ENCODE measurements at places on chromosomes 7 and 10.

- no peak overlapping the region for H3K4me3 ChIP-seq
- H3K27me3 ChIP-seq, result peaks cover 47% of the 10 kb centered on the region
- no peaks in the 10 kb centered on the region for H3K36me3 ChIP-seq
- peaks cover 3% of the 10 kb centered on the region for H3K4me1 ChIP-seq
- DNase-seq, result peak; percentile 50
Observed at GRCh38 chr7:27100694-27101170, 1.8 kb downstream of the HOXA2 start.

DNA sequence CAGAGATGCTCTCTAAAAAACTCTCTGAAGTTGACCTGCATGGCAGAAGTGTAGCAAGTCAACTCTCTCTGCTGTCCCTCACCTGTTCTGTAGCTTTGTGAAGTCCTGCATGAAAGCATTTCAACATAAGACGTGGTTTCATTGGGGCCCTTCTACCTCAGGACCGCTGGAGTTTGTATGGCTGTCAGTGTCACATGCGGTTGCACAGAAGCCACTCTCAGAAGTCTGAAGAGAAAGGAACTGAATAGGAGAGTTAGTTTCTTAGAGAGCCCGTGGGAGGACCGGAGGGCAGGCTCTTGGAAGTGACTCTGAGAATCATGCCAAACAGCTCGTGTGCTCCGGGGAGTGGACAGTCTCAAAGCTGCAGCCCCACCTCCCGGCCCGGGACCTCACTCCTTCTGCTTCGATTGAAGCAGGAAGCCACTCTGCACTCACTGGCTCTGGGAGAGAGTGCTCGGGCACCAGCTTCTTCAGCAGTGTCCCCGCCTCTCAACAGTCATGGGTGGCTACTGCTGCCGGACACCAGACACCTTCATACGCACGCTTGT, 486.7 kb downstream of the SDK1 start:
- no peaks in the 10 kb centered on the region for H3K36me3 ChIP-seq
- H3K4me1 ChIP-seq, result no peaks in the 10 kb centered on the region
- peak; percentile 39 for DNase-seq
- no peak overlapping the region for H3K4me3 ChIP-seq

GRCh38 chr10:96919785-96920430, 87.8 kb downstream of the LCOR start:
- H3K27me3 ChIP-seq, result no peaks in the 10 kb centered on the region
- H3K36me3 ChIP-seq, result peaks cover 5% of the 10 kb centered on the region
- DNase-seq, result no peak
- no peak overlapping the region for H3K27ac ChIP-seq
- H3K4me1 ChIP-seq, result no peaks in the 10 kb centered on the region
- no peak overlapping the region for H3K4me3 ChIP-seq

DNA sequence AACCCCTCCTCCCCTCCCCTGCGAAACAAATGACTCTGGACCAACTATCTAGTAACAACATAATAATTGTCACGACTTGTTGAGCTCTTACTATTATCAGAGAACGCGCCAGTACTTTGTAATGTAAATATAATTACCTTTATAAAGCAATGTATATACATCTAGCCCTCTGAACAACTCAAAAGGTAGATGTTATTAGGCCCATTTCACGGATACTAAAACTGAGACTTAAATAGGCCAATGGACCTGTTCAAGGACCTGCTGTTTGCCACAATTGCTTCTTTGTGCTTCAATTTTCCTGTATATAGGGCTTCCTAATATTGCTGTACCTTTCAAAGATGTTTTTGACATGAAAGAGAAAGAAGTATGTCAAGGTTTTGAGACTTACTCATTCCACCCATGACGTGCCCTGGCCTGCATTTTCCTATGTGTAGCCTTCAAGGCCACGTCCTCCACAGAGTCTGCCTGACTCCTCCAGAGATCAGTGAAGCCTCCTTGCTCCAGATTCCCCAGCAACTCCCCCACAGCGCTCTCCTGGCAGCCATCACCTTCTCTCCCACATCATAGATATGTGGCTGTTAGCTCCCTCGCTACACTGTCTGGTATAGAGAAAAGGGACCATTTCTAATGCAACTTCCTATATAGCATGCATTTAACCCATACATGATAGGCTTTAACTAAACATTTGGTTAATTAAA, 156.6 kb downstream of the SKIDA1 start:
- H3K4me3 ChIP-seq, result no peak overlapping the region
- no peak overlapping the region for H3K27ac ChIP-seq
- peaks cover 3% of the 10 kb centered on the region for H3K4me1 ChIP-seq
- peak; percentile 32 for DNase-seq
- H3K27me3 ChIP-seq, result no peaks in the 10 kb centered on the region

- no peak overlapping the region for H3K4me3 ChIP-seq
- H3K27me3 ChIP-seq, result no peaks in the 10 kb centered on the region
- peak; percentile 59 for DNase-seq
- no peak overlapping the region for H3K27ac ChIP-seq
- no peaks in the 10 kb centered on the region for H3K4me1 ChIP-seq
- H3K36me3 ChIP-seq, result no peaks in the 10 kb centered on the region
Observed at GRCh38 chr10:77084431-77085144, 553.0 kb downstream of the KCNMA1 start.

- no peak overlapping the region for H3K27ac ChIP-seq
- peaks cover 2% of the 10 kb centered on the region for H3K4me1 ChIP-seq
- no peaks in the 10 kb centered on the region for H3K27me3 ChIP-seq
- no peak overlapping the region for H3K4me3 ChIP-seq
Observed at GRCh38 chr10:11573497-11573896, 38.0 kb downstream of the USP6NL start.

DNA sequence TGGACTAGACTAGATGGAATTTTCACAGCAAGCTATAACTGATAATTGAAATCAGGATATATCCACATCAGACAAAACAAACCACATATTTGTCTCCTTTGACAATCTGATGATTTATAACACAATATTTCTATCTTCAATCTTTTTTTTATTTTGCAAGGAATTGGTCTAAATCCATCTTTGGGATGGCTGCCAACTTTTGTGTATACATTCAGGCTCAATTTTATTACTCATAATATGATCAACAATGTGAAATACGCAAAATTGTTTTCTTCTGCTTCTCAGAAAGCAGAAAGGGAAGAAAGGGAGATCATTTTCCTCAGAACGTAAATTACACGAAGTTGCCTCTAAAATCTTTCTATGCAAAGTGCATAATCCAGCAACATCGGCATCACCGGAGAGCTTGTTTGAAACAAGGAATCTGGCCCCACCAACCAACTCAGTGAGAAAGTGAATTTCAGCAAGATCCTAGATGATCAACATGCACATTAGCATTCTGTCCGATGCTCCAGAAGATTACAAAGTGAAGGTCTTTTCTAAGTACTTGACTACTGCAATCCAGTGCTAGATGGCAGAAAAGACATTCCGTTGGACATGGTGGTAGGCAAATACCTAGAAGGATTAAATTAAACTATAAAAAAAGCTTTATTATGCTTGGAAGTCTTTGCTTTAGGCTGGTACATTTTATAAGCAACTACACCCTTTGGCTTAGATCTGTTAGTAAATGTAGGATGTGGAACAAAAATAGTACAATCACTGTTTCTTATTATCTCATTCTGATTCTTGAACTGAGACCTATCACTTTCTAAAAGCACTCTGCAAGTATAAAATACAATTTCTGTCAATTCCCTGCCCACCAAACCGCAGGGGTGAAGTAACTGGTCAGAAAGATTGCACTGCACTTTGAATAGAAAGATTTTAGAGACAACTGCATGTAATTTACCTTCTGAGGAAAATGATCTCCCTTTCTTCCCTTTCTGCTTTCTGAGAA, 126.4 kb upstream of the RSU1 start:
- H3K27me3 ChIP-seq, result no peaks in the 10 kb centered on the region
- H3K4me1 ChIP-seq, result no peaks in the 10 kb centered on the region
- H3K27ac ChIP-seq, result no peak overlapping the region
- no peak overlapping the region for H3K4me3 ChIP-seq

GRCh38 chr7:89023206-89023605, 227.7 kb upstream of the TEX47 start:
- H3K27ac ChIP-seq, result no peak overlapping the region
- H3K36me3 ChIP-seq, result no peaks in the 10 kb centered on the region
- no peak overlapping the region for H3K4me3 ChIP-seq
- H3K4me1 ChIP-seq, result no peaks in the 10 kb centered on the region
- no peak for DNase-seq
- no peaks in the 10 kb centered on the region for H3K27me3 ChIP-seq

Data from lung (tissue), 17 donors.